ENCODE measurements at places on chromosomes 2 and 18.

DNA sequence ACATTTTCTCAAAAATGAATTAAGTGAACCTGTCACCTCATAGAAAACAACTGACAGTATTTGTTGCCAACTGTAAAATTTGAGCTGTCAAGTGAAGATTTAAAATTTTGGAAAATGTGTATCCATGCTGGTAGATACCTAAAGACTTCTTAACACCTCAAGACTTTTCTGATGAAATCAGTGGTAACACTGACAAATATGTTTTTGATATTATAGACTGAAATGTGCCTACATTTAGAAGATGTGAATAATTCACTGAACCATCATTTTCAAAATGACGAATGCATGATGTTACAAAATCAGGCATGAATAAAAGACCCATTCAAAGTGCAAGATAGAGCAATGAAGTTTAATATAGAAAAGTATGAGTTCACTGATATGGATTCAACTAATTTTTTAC lies 51.5 kb upstream of the ASPRV1 start:
- no peak for DNase-seq

GRCh38 chr2:148599109-148599991 lies 45.2 kb upstream of the EPC2 start:
- no peak for DNase-seq

DNA sequence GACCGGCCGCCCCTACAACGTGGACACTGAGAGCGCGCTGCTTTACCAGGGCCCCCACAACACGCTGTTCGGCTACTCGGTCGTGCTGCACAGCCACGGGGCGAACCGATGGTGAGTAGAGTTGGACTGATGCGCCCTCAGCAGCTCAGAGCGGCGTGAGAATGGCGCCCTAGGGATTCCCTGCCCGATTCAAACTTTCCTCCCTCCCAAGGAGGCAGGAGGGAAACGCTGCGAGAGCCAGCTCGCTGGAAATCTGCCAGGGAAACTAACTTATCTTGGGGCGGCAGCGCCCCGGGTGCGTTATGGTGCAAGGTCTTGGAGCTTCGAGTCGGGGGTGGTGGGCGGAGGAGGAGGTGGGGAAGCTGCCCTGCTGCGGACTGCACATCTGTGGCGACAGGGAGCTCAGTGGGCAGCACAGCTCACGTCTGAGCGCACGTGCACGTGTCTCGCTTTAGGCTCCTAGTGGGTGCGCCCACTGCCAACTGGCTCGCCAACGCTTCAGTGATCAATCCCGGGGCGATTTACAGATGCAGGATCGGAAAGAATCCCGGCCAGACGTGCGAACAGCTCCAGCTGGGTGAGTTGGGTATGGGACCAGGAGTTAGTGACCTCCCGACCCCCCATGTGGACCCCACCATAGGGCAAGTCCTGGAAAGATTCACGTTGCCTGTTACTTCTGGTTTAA lies 697 bp downstream of the ITGA4 start:
- no peak for DNase-seq

DNA sequence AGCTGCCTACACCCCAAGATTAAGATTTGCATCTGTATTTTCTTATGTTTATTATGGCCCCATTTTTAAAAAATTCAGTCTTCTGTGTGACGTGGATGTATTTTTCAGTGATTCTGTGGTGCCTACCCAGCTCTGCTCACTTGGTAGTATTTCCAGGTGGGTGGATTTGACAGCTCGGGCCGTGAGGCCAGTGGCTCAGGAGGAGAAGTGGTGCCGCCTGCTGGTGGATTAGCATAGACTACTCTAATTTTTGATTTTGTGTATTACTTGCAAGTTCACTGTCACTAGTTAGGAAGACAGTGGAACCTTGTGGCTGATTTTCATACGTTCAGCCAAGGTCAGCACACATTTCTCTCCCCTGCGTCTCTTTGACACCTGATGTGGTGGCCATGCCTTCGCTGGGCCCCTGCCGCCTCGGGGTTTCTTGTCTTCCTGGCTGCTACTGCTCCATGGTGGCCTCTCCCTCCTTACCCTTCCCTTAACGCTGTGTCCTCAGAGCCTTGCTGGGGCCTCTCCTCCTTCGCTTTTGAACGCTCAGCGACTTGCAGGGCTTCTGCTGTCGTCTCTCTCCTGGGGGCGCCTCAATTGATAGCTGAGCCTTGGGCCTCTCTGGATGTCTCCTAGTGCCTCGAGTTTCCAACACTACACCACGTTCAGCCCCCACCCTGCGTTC lies 89.4 kb downstream of the DGKD start:
- DNase-seq, result peak; percentile 62

DNA sequence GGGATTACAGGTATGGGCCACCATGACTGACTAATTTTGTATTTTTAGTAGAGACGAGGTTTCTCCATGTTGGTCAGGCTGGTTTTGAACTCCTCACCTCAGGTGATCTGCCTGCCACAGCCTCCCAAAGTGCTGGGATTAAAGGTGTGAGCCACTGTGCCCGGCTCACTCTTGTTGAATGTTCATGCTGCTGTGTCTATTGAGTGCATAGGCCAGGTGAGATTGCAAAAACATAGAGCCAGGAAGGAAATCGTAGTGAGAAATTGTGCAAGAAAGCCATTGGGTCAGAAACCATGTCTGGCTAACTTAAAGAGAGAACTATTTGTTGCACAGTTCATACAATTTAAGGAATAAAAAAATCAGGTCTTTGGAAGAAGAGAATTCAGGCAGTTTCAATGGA lies 45.5 kb upstream of the FZD5 start:
- DNase-seq, result no peak

DNA sequence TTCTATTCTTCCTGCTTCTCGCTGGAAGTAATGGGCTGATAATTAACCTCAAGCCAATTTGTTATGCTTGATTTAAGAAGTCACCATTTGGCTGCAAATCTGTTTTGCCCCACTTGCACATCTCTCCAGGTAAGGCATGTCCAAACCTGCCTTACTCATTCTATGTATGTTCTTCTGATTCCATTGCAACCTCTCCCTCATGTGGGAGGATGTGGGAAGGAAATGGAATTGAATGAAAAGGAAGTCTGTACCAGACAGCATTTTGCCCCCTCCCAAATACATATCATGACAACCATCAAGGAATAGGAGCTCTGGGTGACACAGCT lies 131.7 kb downstream of the NRP2 start:
- no peak for DNase-seq

DNA sequence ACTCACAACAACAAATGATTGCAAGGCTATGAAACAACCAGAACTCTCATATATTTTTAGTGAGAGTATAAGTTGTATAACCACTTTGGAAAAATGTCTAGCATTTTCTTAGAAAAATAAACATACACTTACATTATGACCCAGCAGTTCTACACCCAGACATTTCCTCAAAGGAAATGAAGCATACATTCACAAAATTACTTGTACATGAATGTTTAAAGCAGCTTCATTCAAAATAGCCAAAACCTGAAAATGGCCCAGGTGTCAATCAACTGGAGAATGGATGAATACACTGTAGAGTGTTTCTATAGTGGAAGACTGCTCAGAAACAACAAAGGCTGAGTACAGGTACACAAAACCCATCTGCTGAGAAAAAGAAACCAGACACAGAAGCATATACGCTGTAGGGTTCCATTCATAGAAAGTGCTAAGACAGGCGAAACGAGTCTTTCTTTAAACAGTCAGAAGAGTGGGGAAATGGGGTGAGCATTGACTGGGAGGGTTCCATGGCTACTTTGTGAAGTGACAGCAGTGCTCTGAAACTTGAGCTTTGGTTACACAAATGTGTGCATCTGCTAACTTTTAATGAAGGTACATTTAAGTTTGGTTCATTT lies 799.0 kb downstream of the DCDC2C start:
- DNase-seq, result no peak

DNA sequence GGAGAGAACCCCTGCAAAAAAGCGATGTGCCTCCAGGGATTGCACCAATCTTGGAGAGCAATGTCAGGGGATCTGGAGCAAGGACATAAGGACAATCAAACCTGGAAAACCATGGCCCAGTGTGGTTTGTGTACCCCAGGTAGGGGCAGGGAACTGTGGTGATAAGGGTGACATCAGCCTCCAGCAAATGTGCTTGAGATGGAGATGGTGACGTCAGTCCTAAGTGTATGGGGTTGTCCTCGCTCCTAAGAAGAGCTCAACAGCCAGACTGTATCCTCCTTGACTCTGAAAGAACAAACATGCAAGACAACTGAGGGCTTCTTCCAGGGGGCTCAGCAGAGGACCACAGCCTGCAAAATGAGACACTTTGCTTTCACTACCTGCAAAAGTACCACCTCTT lies 71.4 kb downstream of the FTCDNL1 start:
- no peak for DNase-seq

DNA sequence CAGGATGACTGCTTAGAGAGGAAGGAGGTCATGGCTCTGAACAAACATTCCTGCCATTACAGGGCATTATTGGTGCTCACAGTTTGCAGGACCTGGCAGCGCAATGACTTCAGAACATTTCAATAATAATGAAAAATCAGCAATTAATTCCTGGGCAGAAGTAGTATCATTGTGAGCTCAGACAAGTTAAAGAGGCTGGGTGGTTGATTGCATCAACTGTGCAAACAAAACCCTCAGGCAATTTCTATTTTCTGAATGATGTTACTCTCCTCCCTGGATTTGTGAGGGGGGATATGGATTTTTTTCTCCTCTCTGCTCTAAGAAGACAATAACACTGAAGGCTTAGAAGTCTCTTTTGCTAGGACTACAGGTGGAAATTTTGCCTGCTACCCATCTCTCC lies 168.1 kb upstream of the TACR1 start:
- DNase-seq, result no peak

DNA sequence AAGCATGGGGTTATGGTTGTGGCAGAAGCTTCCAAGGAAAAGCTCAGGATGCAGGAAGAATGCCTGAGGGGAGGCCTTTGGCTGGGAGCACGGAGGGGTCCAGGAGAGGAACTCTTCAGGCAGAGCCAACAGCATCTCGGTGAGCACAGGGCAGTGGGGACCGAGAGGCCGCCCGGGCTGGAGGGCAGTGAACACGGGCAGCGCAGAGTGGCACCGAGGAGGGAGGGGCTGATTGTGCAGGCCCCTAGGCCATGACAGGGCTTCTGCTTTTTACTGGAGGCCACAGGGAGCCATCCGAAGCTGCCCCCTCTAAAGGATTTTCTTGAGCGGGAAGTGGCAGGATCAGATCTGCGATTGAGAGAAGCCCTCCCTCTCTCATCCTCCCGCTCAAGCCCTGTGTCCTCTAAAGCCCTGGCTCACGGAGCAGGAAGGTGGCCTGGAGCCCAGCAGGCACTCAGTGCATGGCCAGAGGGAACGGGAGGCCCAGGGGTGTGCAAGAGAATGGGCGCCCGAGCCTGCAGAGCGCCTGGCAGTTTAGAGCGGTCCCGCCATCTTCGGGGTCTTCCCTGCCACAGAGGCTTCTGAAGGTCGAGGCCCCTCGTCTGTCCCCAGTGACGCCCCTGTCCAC lies 110.0 kb upstream of the STON1 start:
- DNase-seq, result no peak

GRCh38 chr18:34709750-34710441 lies at the start of gene DTNA:
Gene DTNA (plus strand): TSS chr18:34710298. CDS start chr18:34755977, 45,679 bp downstream.
- peak; percentile 6 for DNase-seq

DNA sequence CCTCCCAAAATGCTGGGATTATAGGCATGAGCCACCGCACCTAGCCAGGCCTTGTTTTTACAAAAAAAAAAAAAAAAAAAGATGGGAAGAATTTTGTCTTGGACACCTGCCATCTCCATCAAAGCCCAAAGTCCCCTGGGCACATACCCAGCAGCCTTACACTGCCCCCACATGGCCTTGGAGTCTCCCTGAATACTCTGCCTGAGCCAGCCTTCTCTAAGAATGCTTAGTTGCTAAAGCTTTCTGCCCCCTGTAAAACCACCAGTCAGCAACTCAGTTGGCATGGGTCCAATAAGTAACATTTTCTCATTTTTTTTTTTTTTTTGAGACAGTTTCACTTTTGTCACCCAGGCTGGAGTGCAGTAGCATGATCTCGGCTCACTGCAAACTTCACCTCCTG lies 40.6 kb downstream of the SPC25 start:
- DNase-seq, result peak; percentile 44

GRCh38 chr2:63765117-63765516 lies 76.6 kb upstream of the UGP2 start:
- DNase-seq, result no peak

DNA sequence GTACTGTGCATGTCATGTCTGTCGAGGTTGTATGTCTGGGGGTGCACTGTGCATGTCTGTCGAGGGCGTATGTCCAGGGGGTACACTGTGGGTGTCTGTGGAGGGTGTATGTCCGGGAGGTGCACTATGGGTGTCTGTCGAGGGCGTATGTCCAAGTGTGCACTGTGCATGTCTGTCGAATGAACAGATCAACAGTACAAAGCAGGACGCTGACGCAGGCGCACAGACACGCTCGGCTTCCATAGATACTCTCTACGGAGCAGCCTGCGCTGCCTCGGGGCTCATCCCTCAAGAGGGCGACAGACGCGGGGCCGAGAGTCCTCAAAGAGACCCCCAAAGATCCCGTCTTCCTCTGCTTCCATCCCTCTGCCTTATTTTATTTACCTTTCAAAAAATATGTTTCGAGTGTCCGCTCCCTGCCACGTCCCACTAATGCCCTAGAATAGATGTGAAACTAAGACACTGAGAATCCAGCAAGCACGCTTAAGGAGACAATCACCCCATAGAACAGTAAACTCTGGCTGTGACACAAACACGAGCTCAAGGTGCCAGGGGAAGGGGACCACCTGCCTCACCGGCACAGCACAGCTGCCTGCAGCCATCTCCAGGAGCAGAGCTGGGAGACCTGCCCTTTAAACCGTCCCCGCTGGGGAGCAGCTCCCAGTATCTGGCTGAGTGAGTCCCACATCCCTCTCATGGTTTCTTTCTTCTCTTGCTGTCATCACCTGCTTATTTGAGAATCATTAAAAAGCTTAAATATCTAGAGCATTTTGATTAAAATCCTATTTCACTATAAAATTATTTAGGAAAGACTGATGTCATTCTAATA lies 250.5 kb upstream of the MYT1L start:
- no peak for DNase-seq

- DNase-seq, result no peak
Measured at GRCh38 chr2:54755641-54756326, 32.3 kb downstream of the EML6 start.

GRCh38 chr2:238636269-238637073 lies 209.7 kb downstream of the ASB1 start:
- DNase-seq, result no peak

DNA sequence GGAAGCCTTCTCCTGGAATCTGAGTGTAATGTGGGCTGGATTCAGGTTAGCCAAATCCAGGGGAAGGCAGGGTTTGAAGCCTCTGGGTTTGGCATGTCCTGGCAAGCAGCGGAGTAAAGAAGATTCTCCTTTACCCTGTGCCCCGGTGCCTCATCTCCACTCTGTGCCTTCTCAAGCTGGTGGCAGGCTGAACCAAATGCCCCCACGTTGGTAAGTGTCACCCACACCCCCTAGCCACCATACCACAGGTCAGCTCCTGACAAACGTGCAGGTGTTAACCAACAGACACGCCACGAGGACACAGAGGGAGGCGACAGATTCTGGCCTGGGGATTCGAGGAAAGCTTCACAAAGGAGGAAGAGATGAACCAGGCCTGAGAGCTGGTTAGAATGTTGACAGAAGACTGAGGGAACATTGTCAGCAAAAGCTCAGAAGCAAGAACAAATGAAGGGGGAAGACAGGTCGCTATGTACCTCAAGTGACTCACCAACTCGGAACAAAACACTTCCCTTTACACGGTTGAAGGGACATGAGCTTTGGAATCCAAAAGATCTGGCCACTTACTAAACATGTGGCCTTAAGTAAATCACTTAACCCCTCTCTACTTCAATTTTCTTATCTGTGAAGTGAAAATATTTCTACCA lies 85.2 kb upstream of the LCLAT1 start:
- DNase-seq, result no peak
